Upper lobe of left lung (tissue), 6 donors: ENCODE measurements at places on chromosomes 16 and 17.
A peak's percentile ranks its signal among the peaks of the same experiment; 100 is the strongest.

GRCh38 chr16:87598431-87598830, 3.9 kb upstream of the JPH3 start:
- peaks cover 16% of the 10 kb centered on the region for H3K4me1 ChIP-seq
- no peak for DNase-seq
- H3K27ac ChIP-seq, result no peak overlapping the region
- no peak overlapping the region for H3K4me3 ChIP-seq
- no peaks in the 10 kb centered on the region for H3K27me3 ChIP-seq
- H3K36me3 ChIP-seq, result no peaks in the 10 kb centered on the region

DNA sequence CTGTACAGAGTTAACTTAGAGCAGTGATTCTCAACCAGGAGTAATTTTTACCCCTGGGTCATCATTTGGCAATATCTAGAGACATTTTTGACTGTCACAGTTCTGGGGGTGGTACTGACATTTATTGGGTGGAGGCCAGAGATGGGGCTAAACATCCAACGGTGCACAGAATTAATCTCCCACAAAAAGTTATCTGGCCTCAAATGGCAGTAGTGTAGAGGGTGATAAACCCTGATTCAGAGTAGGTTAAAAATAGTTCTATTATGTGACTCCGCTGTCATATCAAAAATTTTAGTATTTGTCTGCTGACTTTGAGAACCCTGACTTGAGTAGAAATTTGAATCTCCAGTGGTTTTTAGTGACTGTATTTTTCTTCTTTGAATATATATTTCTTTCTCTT, 19.1 kb downstream of the VPS35L start:
- H3K27ac ChIP-seq, result no peak overlapping the region
- H3K4me3 ChIP-seq, result no peak overlapping the region
- peaks cover 28% of the 10 kb centered on the region for H3K36me3 ChIP-seq
- no peaks in the 10 kb centered on the region for H3K4me1 ChIP-seq

GRCh38 chr16:86968866-86969265, 348.3 kb downstream of the C16orf95 start:
- no peaks in the 10 kb centered on the region for H3K36me3 ChIP-seq
- no peaks in the 10 kb centered on the region for H3K4me1 ChIP-seq
- no peak overlapping the region for H3K27ac ChIP-seq
- no peak for DNase-seq
- H3K27me3 ChIP-seq, result no peaks in the 10 kb centered on the region

GRCh38 chr17:77184474-77184873, 43.7 kb downstream of the SEC14L1 start:
- peak overlapping the region; percentile 21 for H3K27ac ChIP-seq
- no peak overlapping the region for H3K4me3 ChIP-seq
- DNase-seq, result no peak
- H3K27me3 ChIP-seq, result no peaks in the 10 kb centered on the region
- H3K4me1 ChIP-seq, result peaks cover 78% of the 10 kb centered on the region

DNA sequence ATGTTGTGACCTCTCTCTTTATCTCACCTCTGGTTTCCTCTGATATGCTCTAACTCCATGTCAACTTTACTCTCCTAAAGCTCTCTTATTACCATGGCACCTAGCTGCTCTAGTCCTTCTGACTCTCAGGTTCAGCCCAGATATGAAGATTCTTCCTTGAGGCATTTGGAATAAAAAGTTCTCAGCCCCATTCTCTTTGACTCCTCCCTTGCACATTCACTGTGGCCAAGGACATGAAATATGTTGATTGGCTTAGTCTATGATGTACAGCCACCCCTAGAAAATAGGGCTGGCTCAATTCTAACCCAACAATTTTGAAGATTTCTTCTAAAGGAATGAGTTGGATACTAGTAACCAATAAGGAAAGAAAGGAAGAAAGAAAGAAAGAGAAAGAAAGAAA, 20.8 kb upstream of the GAS7 start:
- no peak overlapping the region for H3K27ac ChIP-seq
- no peaks in the 10 kb centered on the region for H3K36me3 ChIP-seq
- H3K27me3 ChIP-seq, result no peaks in the 10 kb centered on the region
- H3K4me3 ChIP-seq, result no peak overlapping the region
- DNase-seq, result no peak

GRCh38 chr16:7614021-7614795, 281.6 kb downstream of the RBFOX1 start:
- no peaks in the 10 kb centered on the region for H3K27me3 ChIP-seq
- H3K4me1 ChIP-seq, result no peaks in the 10 kb centered on the region
- H3K4me3 ChIP-seq, result no peak overlapping the region
